ENCODE measurements at places on chromosomes 5 and 9. TPM values are rescaled to one million over a fixed set of nuclear protein-coding genes. Genes with fewer than 3 reads are reported as not detected.

Gene TRIM41
- 12.2 TPM for total RNA-seq

Gene C1QTNF3
- total RNA-seq = 4.3 TPM

GRCh38 chr9:96663506-96664120 is 8.5 kb upstream of the PRXL2C start:
- H3K27ac ChIP-seq = no peak overlapping the region
- H3K27me3 ChIP-seq = no peaks in the 10 kb centered on the region
- DNase-seq = no peak
- H3K36me3 ChIP-seq = no peaks in the 10 kb centered on the region
- no peak overlapping the region for H3K4me3 ChIP-seq

- no peak for DNase-seq
- peak overlapping the region; percentile 83 for H3K4me3 ChIP-seq
- H3K36me3 ChIP-seq = no peaks in the 10 kb centered on the region
- H3K27ac ChIP-seq = peak overlapping the region; percentile 35
- no peaks in the 10 kb centered on the region for H3K27me3 ChIP-seq
Observed at GRCh38 chr9:14352503-14352902, 38.6 kb upstream of the NFIB start.

GRCh38 chr9:25427290-25427689 is 251.0 kb downstream of the TUSC1 start:
- H3K36me3 ChIP-seq = no peaks in the 10 kb centered on the region
- H3K27ac ChIP-seq = no peak overlapping the region
- no peak overlapping the region for H3K4me3 ChIP-seq

- no peak for DNase-seq
- H3K4me3 ChIP-seq = peak overlapping the region; percentile 77
- peak overlapping the region; percentile 89 for H3K27ac ChIP-seq
- no peaks in the 10 kb centered on the region for H3K36me3 ChIP-seq
Observed at GRCh38 chr9:129610473-129611306, 10.2 kb downstream of the C9orf50 start.

DNA sequence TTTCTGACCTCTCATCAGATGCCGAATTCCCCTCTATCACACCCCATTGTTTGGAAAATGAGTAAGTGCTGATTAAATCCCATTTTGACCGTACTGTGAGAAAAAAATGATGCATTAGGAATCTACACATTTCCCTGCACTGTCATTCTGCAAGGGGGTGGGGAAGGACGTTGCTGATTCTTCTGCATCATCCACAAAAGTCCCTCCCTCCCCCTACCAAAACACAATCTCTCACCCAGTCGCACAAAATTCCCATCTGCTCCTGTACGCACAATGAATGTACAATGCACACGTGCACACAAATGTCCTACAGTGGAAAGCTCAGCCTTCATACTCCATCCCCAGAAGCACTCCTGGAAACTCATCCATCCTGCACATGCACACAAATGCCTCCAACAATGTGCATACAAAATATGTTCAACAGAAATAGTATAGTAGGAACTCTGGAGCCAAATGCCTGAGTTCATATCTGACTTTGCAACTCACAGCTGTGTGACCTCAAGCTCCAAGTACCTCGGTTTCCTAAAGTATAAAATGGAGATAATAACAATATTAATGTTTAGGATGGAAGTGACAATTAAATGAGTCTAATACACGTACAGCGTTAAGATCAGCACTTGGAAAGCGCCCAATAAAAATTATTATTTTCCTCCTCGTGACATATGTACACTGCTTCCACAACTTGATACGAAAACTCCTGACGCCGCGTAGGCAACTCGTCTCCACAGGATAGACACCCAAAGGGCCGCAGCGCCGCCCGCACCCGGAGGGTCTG is 809 bp downstream of the TNIP1 start:
- H3K27me3 ChIP-seq = no peaks in the 10 kb centered on the region
- peak overlapping the region; percentile 96 for H3K27ac ChIP-seq
- DNase-seq = no peak
- H3K4me3 ChIP-seq = peak overlapping the region; percentile 98

Data from thoracic aorta (tissue), 2 donors.